Fibroblast of lung (primary cell): ENCODE measurements at places on chromosomes 13 and 19. TPM values are rescaled to one million over a fixed set of nuclear protein-coding genes. Genes with fewer than 3 reads are reported as not detected.

A1BG gene
- 3.3 and 12.6 TPM in 2 replicates for total RNA-seq

SPRED3 gene
- total RNA-seq: 0.77 and 1.5 TPM in 2 replicates

TYROBP gene
- 0.26 TPM in 1 of 2 replicates, not detected in the other for total RNA-seq

TMEM255B gene
- total RNA-seq: 0.26 and 10.4 TPM in 2 replicates

KLF2 gene
- 3.3 and 19.2 TPM in 2 replicates for total RNA-seq

ICAM4 gene
- total RNA-seq: 1.8 and 4.1 TPM in 2 replicates

WDR62 gene
- 0.26 and 2.8 TPM in 2 replicates for total RNA-seq

NXNL1 gene
- not detected in 2 replicates for total RNA-seq

SRRM5 gene
- total RNA-seq: under 0.01 TPM in 1 of 2 replicates, not detected in the other

PCP2 gene
- total RNA-seq: not detected in 2 replicates

TNPO2 gene
- total RNA-seq: 28.2 and 36.0 TPM in 2 replicates

LYPD3 gene
- total RNA-seq: 0.50 and 0.51 TPM in 2 replicates

SYCN gene
- total RNA-seq: not detected in 2 replicates

IL4I1 gene
- 1.2 and 1.5 TPM in 2 replicates for total RNA-seq

F10 gene
- 20.3 and 41.5 TPM in 2 replicates for total RNA-seq

LRRC63 gene
- total RNA-seq: under 0.01 and 0.17 TPM in 2 replicates

ZNF808 gene
- total RNA-seq: 17.7 and 23.1 TPM in 2 replicates

CLIP3 gene
- total RNA-seq: 8.2 and 19.8 TPM in 2 replicates

RHPN2 gene
- 1.5 and 3.3 TPM in 2 replicates for total RNA-seq

FBXL12 gene
- total RNA-seq: 13.9 and 23.1 TPM in 2 replicates

CADM4 gene
- total RNA-seq: 1.5 and 2.1 TPM in 2 replicates

TBC1D4 gene
- total RNA-seq: 11.3 and 15.4 TPM in 2 replicates

PNMA8A gene
- 3.9 and 8.9 TPM in 2 replicates for total RNA-seq

SH2D3A gene
- total RNA-seq: not detected in 2 replicates

COL4A2 gene
- total RNA-seq: 93.1 and 123 TPM in 2 replicates

CYP2A7 gene
- not detected in 2 replicates for total RNA-seq

NKG7 gene
- not detected in 2 replicates for total RNA-seq

VSTM1 gene
- total RNA-seq: not detected in 2 replicates

ADGRE3 gene
- not detected in 2 replicates for total RNA-seq

FGF21 gene
- not detected in 2 replicates for total RNA-seq

SPART gene
- total RNA-seq: 93.0 and 112 TPM in 2 replicates

DAND5 gene
- total RNA-seq: not detected in 2 replicates

DMKN gene
- 14.2 and 29.3 TPM in 2 replicates for total RNA-seq

PTGIR gene
- 10.3 and 16.5 TPM in 2 replicates for total RNA-seq

LYL1 gene
- under 0.01 and 1.2 TPM in 2 replicates for total RNA-seq

FXYD3 gene
- not detected in 2 replicates for total RNA-seq

RNF225 gene
- total RNA-seq: under 0.01 TPM in 1 of 2 replicates, not detected in the other

ZNF177 gene
- total RNA-seq: 2.1 and 3.3 TPM in 2 replicates

NLRP12 gene
- under 0.01 TPM in 1 of 2 replicates, not detected in the other for total RNA-seq

CGB7 gene
- under 0.01 TPM in 2 replicates for total RNA-seq

STOML3 gene
- not detected in 2 replicates for total RNA-seq

ZNF878 gene
- total RNA-seq: under 0.01 TPM in 1 of 2 replicates, not detected in the other

SPRY2 gene
- total RNA-seq: 9.8 and 13.0 TPM in 2 replicates

TEKTIP1 gene
- not detected in 2 replicates for total RNA-seq

CLEC4G gene
- total RNA-seq: not detected in 2 replicates
